ENCODE measurements at places on chromosomes 4 and X. TPM values are rescaled to one million over a fixed set of nuclear protein-coding genes. Genes with fewer than 3 reads are reported as not detected.

The MAGEA9B gene
- not detected for total RNA-seq

The HTN1 gene
- total RNA-seq = not detected

DNA sequence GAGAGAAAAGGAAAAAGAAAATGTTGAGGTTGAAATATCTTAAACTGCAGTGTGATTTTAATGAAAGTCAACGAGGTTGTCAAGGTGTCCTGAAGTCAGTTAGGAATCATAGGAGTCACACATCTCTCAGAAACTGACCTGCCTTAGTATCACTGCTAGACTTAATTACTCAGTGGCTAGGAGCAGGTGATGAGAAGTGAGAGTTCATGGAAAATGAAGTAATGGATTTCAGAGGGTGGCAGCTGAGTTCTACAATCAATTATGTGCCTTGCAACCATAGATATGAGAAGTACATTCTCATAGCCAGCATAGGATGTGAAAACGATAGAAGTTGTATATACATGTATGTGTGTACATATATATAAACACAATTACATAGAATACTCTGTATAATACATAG lies 1269.7 kb downstream of the FSTL5 start:
- no peaks in the 10 kb centered on the region for H3K4me1 ChIP-seq
- DNase-seq = no peak
- H3K27me3 ChIP-seq = no peaks in the 10 kb centered on the region
- H3K27ac ChIP-seq = no peak overlapping the region
- H3K36me3 ChIP-seq = no peaks in the 10 kb centered on the region

The SULT1E1 gene
- total RNA-seq = not detected

- H3K27ac ChIP-seq = no peak overlapping the region
- DNase-seq = no peak
Measured at GRCh38 chrX:123361371-123361770, 177.3 kb downstream of the GRIA3 start.

DNA sequence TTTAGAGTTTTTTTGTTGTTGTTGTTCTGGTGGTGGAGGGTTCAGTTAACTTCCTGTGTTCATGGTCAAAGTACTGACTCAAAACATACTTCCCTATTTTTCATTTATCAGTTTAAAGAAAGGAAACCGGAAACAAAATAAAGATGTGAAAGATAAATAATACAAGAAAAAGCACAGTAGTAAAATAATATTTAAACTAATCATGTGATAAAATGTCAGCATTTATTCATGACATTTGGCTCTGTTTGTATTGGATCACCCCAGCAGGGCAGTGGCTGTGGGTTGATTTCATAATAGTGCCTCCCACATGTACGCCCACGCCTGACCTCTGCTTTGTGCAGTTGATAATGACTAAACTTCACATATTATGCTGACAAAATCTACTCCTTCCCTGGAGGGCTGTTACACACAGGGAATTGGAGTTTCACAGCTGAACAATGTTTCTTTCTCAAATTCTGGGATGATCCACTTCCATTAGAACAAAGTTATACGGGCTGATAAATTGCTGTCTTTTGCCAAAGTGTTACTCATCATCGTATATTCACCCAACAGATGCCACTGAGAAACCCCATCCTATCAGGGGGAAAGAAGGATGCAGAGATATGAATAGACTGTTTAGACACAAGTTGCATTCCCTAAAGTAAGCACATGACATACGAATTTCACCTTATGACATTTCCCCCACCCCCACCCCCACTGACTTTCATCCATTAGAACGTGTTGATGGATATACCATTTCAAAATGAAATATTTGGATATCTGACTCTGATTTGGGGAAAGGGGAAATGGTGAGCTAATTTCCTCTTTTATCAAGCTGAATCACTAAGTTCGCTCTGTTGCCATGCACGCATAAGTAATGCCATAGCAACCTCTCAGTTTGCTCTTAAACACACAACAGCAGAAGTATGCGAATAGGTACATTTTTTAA lies 48.3 kb downstream of the AMELX start:
- DNase-seq = no peak
- no peaks in the 10 kb centered on the region for H3K36me3 ChIP-seq
- H3K4me3 ChIP-seq = no peak overlapping the region

The MAGEA10 gene
- not detected for total RNA-seq

GRCh38 chrX:133297284-133297683 lies 79.1 kb upstream of the TFDP3 start:
- H3K4me3 ChIP-seq = no peak overlapping the region
- H3K27ac ChIP-seq = no peak overlapping the region
- H3K27me3 ChIP-seq = no peaks in the 10 kb centered on the region
- DNase-seq = no peak
- no peaks in the 10 kb centered on the region for H3K36me3 ChIP-seq

The CXCL5 gene
- not detected for total RNA-seq

DNA sequence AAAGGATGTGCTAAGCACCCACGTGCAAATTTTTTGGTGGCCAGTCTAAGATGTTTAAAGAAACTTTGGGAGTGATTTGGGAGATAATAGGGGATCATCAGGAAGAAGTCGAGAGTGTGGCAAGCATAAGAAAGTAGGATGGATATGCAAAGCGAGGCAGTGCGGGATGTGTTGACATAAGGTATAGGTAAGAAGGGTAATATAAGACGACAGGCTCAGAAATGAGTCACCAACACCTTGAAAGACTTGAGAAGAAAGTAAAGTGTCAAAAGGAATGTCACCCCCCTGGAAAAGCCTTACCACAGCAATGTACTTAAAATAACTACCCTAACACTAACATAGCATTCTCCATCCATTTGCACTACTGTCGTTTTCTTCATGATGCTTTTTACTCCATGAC lies 69.8 kb upstream of the BMP2K start:
- no peaks in the 10 kb centered on the region for H3K4me1 ChIP-seq
- no peaks in the 10 kb centered on the region for H3K36me3 ChIP-seq
- H3K4me3 ChIP-seq = no peak overlapping the region
- no peak overlapping the region for H3K27ac ChIP-seq

DNA sequence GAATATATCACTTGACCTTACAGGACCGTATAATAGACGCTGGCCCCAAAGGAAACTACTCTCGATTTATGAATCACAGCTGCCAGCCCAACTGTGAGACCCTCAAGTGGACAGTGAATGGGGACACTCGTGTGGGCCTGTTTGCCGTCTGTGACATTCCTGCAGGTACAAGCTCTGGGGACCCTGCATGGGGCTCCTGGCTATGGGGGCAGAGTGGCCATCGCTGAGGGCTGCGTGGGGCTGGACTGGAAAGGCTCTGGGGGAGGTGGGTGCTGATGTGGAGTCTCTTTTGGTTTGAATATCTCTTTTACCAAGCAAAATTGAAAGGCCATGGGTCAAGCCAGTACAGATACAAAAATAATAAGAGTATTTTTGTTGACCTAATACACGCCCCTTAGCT lies 33.9 kb downstream of the NELFA start:
- no peaks in the 10 kb centered on the region for H3K27me3 ChIP-seq
- no peak overlapping the region for H3K4me3 ChIP-seq
- no peaks in the 10 kb centered on the region for H3K4me1 ChIP-seq

- H3K27me3 ChIP-seq = no peaks in the 10 kb centered on the region
- H3K4me1 ChIP-seq = no peaks in the 10 kb centered on the region
- H3K4me3 ChIP-seq = no peak overlapping the region
- no peak overlapping the region for H3K27ac ChIP-seq
Measured at GRCh38 chrX:130793975-130794374, 109.0 kb downstream of the ENOX2 start.

Measured in CD4-positive, alpha-beta T cell (primary cell).